Uterine smooth muscle cell (primary cell): ENCODE measurements at places on chromosomes 11 and 22. TPM values are rescaled to one million over a fixed set of nuclear protein-coding genes. Genes with fewer than 3 reads are reported as not detected.

Gene DENND5A
- 183 and 188 TPM in 2 replicates for total RNA-seq

Gene OR51I1
- total RNA-seq = 0.11 TPM in 1 of 2 replicates, not detected in the other

Gene GLYATL1
- total RNA-seq = 0.12 and 0.33 TPM in 2 replicates

Gene INPPL1
- total RNA-seq = 58.9 and 83.4 TPM in 2 replicates

Gene KDM4E
- total RNA-seq = under 0.01 TPM in 1 of 2 replicates, not detected in the other

Gene DNAJB7
- total RNA-seq = not detected in 2 replicates

Gene ISX
- total RNA-seq = not detected in 2 replicates

Gene MS4A14
- total RNA-seq = not detected in 2 replicates

Gene IGSF22
- not detected in 2 replicates for total RNA-seq

Gene RHOD
- 4.6 and 14.7 TPM in 2 replicates for total RNA-seq

Gene POU2AF2
- not detected in 2 replicates for total RNA-seq

Gene APOL6
- 26.0 and 28.7 TPM in 2 replicates for total RNA-seq

Gene TMPRSS5
- under 0.01 and 0.50 TPM in 2 replicates for total RNA-seq

Gene GPR83
- total RNA-seq = under 0.01 TPM in 1 of 2 replicates, not detected in the other

Gene OR52B4
- not detected in 2 replicates for total RNA-seq

Gene FGF19
- total RNA-seq = not detected in 2 replicates

Gene BLID
- total RNA-seq = 22.4 and 22.6 TPM in 2 replicates

Gene PKNOX2
- 0.22 and 0.37 TPM in 2 replicates for total RNA-seq

Gene APOBEC3B
- total RNA-seq = 2.4 and 7.5 TPM in 2 replicates

Gene SMIM35
- total RNA-seq = not detected in 2 replicates

Gene RASGRP2
- total RNA-seq = 0.33 and 1.2 TPM in 2 replicates

Gene OR5P2
- not detected in 2 replicates for total RNA-seq

Gene SCN4B
- total RNA-seq = not detected in 2 replicates

Gene LDHAL6A
- not detected in 2 replicates for total RNA-seq

Gene MS4A15
- not detected in 2 replicates for total RNA-seq

Gene OR51B2
- total RNA-seq = 0.12 TPM in 1 of 2 replicates, not detected in the other

Gene TNNT3
- total RNA-seq = not detected in 2 replicates

Gene PPME1
- 31.3 and 36.7 TPM in 2 replicates for total RNA-seq

Gene OVCH2
- total RNA-seq = 0.11 TPM in 1 of 2 replicates, not detected in the other

Gene LYVE1
- 0.12 and 0.22 TPM in 2 replicates for total RNA-seq

Gene BDNF
- total RNA-seq = 1.8 and 3.7 TPM in 2 replicates

Gene HOATZ
- under 0.01 TPM in 1 of 2 replicates, not detected in the other for total RNA-seq
